K562 (cell line): ENCODE measurements at places on chromosomes 12 and 14. TPM values are rescaled to one million over a fixed set of nuclear protein-coding genes. Genes with fewer than 3 reads are reported as not detected.

DNA sequence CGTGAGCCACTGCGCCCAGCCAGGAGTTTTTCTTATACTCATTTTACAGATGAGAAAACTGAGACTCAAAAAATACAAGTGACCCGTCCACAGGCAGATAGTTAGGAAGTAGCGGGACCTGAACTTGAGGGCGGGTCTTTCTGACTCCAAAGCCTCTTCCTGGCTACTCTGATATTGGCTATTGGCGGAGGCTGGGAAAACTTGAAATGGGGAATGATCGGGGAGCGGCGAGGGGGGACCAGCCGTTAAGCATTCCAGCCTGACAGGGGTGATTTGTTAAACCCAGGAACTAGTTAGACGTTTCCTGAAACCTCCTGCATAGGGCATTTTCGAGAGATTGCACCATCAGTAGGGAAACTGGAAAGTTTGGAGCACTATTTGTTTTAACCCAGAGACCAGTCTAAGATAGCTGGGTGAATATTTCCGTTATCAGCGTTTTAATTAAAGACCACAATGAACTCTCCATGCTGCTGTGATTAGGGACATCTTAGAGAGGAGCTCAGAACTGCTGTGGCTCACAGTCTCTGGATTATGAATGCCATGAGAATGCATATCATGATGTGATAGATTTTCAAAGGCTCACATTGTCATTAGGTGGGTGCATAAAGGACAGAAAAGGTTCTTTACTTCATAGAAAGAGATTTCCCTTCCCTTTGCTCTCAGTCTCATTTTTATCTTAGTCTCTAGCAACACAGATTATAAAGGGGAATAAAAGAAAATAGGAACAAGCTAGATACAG, 2.5 kb downstream of the NR1H4 start:
- no peak for DNase-seq

Gene AMN
- total RNA-seq: 0.04 and 0.09 TPM in 2 replicates

- DNase-seq: no peak
Measured at GRCh38 chr12:5148880-5149279, 105.2 kb downstream of the KCNA5 start.

DNA sequence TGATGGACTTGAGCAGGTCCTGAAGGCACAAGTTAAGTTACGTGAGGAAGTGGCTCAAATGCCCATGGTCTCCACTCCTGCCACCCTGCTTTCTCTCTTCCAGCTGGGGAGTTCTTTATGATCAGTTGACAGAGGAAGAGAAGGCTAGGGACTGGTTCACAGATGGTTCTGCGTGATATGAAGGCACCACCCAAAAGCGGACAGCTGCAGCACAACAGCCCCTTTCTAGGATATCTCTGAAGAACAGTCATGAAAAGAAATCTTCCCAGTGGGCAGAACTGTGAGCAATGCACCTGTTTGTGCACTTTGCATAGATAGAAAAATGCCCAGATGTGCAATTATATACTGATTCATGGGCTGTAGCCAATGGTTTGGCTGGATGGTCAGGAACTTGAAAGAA, 162.4 kb upstream of the FSCB start:
- DNase-seq: no peak

Gene TAS2R30
- total RNA-seq: 0.87 and 0.93 TPM in 2 replicates

DNA sequence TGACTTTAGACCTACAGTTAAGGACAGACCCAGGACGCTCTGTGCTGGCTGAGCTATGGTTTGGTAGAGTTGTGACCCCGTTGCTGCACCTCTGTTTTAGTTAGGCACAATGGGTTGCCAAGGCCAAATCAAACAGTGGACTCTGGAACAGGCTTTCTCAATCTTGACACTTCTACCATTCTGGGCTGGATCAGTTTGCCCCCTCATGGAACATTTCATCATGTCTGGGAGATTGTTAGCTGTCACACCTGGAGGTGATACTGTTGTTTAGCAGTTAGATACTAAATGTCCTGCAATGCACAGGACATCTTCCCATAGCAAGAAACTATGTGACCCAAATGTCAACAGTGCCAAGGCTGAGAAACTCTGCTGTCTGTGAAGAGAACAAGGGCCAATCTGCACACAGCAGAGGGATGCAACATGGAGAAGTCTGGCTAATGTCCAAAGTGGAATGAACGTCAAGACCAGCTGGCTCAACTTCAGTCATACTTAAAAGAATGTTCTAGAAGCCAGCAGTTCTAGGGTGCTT, 65.6 kb upstream of the DICER1 start:
- no peak for DNase-seq

DNA sequence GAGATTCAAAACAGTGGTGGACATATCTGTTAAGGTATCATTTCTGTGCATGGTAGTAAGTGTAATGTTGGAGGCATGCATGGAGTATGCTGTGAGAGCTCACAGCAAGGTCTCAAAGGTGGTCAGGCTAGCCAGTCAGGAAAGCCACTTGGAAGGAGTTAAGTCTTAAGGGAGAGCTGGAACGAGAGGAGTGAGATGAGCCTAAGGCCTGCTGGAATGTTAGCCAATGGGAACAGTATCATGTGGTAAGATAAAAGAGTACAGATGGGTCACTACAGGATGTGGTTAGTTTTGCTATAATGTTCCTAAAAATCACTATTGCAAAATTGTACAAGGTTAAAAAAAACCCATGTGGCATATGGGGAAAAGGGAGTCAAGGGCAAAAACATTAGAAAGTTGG, 311.7 kb upstream of the E2F7 start:
- DNase-seq: no peak

- peak; percentile 94 for DNase-seq
Measured at GRCh38 chr12:108337235-108338223, 1.6 kb downstream of the CMKLR1 start.

- DNase-seq: no peak
Measured at GRCh38 chr12:109998241-109998903, 858 bp upstream of the ANKRD13A start.

DNA sequence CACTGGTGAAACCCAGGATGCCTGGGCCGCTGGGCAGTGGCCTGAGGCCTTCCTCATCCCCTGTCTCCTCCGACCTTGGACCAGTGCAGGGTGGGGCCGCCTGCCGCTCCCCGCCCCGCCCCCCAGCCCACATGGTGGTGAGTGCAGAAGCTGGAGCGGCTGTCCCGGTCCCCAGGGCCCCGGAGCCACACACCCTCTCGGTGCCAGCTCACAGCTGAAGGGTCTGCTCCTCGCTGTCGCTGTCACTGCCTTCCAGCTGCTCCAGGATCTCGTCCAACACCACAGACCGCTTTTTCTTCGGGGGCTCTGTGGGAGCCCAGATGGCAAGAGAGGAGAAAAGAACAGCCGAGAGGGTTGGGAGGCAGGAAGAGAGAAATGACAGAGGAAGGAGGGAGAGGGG, 143.1 kb downstream of the RBM19 start:
- DNase-seq: peak; percentile 33

Gene HDAC7
- total RNA-seq: 119 and 129 TPM in 2 replicates

- DNase-seq: no peak
Measured at GRCh38 chr14:21939836-21940235, 266.2 kb upstream of the OR4E1 start.

DNA sequence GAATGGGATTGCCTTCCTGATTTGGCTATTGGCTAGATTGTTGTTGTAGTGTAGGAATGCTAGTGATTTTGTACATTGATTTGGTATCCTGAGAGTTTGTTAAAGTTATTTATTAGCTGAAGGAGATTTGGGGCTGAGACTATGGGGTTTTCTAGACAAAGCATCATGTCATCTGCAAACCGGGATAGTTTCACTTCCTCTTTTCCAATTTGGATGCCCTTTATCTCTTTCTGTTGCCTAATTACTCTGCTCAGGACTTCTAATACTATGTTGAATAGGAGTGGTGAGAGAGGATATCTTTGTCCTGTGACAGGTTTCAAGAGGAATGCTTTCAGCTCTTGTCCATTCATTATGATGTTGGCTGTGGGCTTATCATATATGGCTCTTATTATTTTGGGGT, 265.7 kb upstream of the MGAT4C start:
- DNase-seq: no peak

Gene NRL
- total RNA-seq: 2.4 and 2.7 TPM in 2 replicates

DNA sequence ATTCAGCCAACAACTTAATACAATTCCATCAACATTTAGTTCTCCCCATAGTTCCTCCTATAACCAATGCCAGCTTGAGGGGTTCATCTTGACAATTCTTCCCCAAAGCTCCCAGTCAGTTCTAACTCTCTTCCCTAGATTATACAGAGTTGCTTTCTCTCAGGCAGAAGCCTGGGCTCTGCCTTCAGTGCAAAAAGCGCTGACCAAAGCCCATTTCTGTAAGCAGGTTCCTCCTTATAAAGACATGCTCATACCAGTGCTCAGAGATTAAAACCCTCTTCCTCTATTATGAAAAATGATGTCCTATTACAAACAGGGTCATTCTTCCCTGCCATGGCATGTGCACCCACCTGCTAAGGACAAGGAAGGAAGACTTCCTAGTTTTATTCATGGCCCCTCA, 16.2 kb downstream of the SPIC start:
- no peak for DNase-seq

Gene SYNE2
- total RNA-seq: 0.53 and 0.81 TPM in 2 replicates
